ENCODE measurements at places on chromosomes 6 and 20.

DNA sequence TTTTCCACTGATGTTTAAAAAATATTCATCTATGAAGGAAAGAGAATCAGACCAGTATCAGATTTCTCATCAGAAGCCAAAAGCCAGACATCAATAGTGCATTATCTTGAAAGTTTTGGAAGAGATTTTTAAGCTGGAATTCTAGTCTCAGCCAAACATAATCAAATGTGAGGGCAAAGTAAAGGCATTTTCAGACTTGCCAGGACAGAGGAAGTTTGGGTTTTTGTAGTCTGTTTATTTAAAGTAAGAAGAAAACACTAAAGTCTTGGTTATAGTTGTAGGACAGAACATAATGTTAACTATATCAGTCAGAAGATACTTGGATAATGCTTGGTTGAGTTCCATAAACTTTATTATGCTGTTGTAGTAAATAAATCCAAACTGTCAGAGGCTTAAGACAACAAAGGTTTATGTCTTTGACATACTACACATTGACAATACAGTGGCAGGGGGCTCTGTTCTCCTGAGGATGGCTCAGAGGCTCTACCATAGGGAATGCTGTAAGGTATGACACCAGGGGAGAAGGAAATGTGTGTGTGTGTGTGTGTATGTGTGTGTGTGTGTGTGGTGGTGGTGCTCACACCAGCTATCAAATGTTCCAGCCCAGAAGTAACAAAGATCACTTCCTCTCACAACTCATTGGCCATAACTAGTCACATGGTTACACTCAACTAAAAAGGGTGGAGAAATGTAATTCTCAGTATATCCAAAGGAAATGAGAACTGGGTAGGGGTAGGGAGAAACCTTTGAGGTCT lies 26.7 kb upstream of the YWHAB start:
- DNase-seq: no peak

DNA sequence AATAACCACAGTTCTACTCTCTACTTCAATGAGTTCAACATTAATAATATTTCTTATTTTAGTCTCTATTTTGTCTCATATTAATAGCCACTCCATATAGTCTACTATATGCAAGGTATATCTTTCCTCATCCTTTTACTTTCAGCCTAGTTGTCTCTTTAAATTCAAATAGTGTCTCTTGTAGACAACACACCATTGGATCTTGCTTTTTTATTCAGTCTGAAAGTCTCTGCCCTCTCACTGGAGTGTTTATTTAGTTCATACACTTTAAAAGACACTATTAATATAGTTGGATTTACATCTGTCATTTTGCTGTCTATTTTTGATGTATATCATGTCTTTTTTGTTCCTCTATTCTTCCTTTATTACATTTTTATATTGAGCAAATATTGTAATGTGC lies 103.5 kb downstream of the RFPL4B start:
- DNase-seq: no peak

- no peak for DNase-seq
Measured at GRCh38 chr6:129385117-129385516, 324.9 kb downstream of the ARHGAP18 start.

GRCh38 chr6:158049055-158050028 lies 67.7 kb downstream of the SYNJ2 start:
- no peak for DNase-seq

- DNase-seq: no peak
Measured at GRCh38 chr6:119470893-119471542, 121.5 kb upstream of the MAN1A1 start.
